Stimulated activated CD8-positive, alpha-beta memory T cell treated with anti-CD3 and anti-CD28 coated beads, Interleukin-7, amount 100 ng/mL, for 1 hour (primary cell): ENCODE measurements at places on chromosomes 4 and X.

DNA sequence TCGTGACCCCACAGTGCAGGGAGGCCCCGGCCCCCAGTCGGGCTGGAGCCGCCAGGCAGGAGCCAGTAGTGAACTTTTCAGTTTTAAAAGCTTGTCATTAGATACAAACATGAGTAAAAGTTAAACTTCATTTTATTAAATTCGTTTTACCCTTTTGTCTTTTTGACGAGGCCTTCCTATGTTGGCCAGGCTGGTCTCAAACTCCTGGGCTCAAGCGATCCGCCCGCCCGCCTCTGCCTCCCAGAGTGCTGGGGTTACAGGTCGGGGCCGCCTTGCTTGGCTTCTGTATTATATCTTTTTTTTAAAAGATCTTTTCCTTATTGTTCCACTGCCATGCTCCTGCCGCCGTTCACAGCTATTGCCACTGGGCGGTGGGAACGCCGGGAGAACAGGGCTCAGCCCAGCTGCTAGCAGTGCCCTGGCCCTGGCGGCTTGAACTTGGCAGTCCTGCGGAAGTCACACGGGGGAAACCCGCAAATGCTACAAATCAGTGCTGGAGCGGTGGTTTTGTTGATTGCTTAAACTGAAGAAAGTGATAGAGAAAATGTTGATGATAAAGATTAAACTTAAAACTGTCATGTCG, 968 bp upstream of the NELFA start:
- no peak for DNase-seq

DNA sequence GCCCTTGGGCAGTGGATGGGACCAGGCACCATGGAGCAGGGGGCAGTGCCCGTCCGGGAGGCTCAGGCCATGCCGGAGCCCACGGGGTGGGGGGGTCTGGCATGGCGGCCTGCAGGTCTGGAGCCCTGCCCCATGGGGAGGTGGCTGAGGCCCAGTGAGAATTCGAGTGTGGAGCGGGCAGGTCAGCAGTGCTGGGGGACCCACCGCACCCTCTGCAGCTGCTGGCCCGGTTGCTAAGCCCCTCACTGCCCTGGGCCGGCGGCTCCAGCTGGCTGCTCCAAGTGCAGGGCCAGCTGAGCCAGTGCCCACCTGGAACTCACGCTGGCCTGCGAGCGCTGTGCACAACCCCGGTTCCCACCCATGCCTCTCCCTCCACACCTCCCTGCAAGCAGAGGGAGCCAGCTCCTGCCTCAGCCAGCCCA, 1157.9 kb upstream of the ADGRL3 start:
- DNase-seq, result no peak

DNA sequence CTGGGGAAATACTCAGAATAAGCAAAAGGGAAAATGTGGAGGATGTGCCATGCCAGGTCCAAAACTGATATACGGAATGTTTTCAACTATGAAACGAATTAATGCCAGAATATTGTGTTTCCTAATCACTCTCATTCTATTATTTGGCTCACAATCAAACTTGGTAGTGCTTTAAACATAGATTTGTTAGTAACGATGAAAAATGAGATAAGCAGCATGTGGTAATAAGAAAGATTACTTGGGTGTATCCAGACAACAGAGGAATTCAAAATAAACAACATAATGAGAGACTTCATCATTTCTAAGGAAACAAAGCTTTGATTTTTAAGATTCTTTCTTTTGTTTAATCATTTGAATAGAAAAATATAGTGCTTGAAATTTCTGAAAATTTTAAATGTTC, 237.3 kb downstream of the TACR3 start:
- DNase-seq, result no peak

DNA sequence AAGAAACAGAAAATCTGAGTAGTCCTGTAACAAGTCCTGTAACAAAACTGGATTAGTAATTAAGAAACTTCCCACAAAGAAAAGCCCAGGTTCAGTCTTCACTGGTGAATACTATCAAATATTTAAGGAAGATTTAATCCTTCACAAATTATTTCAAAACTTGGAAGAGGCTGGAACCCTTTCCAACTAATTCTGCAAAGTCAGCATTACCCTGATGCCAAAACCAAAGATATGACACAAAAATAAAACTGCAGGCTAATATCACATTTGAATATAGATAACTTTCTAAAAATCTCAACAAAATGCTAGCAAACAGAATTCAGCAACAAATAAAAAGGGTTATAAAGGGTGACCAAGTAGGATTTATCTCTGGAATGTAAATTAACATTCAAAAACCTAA, 80.5 kb downstream of the AR start:
- DNase-seq, result no peak

DNA sequence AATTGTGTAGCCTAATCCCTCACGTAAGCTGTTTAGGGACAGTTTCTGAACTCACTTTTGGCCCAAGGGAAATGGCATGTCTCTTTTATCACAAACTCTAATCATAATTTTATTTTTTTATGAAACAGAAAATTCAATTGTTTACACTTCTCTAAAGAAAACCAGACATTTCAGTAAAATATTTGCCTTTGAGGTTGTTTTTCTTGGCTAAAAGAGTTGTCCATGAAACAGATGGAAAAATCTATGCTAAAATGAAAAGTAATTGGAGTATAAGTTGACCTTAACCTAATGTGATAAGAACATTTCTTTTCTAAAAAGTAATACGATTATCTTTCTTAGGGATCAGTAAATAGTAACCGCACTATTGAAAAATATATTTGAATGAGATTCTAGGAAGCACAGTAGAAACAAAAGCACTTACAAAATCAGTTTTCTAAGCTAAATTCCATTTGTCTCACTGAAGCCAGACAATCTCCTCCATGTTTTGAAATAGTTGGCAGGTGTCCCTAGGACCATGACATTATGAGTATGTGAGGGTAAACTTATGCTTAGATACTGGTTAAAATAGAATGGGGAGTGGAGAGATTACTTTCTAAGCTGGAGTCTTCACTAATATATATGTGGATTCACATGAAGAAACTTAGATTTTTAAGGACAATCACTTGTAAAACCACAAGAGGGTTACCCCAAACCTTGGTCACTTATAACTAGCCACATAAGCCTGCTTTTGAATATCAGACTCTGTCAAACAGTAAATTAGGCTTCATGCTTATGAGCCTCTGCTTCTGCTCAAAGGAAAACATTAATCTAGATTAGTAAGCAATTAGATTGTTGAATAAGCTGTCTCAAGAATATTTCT, 20.1 kb upstream of the TET2 start:
- DNase-seq, result no peak

GRCh38 chr4:154604696-154605200, 7.7 kb downstream of the FGG start:
- DNase-seq, result no peak

DNA sequence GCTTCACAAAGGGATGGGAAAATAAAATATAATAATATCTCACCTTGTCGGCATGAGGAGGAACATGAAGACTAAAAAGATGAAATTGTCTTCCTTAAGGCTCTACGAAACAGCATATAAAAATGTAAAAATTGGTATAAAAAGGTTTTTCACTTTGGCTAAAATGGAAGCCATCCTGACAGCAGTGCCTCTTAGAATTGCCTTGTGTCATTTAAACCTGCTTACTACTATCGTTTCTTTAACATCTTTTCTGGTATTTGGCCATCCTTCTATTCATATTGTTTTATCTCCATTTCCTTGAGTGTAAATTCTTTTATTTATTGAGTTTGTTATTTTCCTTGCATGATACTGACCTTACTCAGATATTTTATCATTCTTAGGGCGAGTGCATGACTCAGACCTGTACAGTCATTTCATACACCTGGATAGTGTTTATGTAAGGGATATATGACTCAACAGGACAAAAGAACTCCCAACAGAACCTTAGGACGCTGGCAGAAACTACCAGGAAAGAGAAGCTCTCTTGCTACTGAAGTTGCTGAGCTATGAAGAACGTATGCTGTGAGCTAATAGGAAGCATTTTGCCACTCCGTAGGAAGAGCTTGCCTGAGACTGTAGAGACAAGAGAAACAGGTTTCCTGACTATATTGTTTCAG, 5.8 kb upstream of the CDKN2AIP start:
- no peak for DNase-seq

DNA sequence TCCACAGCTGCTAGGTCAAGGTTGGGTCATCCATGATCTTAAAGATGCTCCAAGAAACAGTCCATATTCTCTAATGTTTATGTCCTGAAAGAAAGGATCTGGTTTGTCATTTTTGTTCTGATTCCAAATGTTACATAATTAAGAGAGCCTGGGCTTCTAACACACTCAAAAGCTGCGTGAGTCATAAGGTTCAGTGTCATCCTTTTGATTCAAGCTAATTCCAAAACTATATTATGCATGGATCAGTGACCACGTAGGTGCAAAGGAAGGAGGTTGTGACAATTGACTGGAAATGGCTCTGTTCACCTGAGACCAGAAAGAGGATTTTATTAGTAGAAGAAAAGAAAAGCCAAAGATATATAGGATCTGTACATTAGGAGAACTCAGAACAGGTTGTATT, 268.7 kb upstream of the GK2 start:
- DNase-seq, result no peak

DNA sequence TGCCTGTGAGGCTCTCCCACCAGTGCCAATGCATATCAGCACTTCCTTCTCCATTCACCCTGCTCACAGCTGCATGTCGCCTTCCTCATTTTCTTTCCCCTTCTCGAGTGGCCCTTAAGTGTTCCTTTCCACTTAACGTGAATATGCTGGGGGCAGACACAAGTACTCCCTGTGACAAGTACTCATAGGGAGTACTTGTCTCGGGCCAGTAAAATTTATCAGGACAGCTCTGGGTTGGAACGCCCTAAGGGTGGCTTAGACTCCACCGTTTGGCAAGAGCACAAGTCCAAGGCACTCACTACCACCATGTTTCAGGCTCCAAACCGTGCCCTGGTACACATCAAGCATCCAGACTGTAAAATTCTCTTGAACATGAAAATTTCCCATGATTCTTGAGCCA, 3.9 kb upstream of the LDOC1 start:
- DNase-seq, result no peak

DNA sequence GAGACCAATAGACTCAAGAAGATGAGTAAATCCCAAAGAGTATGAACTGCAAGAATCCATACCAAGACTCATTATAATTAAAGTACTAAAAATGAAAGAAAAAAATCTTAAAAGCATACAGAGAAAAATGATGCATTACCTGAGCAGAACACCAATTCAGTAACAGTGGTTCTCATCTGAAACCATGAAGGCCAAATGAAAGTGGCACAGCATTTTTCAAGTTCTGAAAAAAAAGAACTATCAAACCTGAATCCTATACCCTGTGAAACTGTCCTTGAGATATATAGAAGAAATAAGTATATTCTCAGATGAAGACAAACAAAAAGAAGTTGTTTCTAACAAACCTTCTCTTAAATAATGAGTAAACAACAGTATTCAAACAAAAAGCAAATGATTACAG, 39.6 kb upstream of the TMPRSS11A start:
- no peak for DNase-seq

DNA sequence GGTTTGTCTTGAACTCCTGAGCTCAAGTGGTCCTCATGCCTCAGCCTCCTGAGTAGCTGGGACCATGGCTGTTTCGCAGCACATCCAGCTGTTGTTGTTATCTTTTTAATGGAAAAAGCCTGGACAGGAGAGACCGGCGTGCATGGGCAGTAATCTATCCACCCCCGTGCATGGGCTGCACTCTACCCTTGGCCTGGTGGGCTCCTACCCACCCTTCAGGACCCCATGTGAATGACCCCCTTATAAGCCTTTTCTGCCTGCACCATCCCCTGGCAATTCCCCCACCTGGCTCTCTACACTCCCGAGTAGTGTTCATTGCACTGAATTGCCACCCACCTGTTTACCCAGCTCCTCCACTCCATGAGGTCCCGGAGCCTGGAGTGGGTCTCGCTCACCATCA, 18.9 kb upstream of the HTRA3 start:
- no peak for DNase-seq

DNA sequence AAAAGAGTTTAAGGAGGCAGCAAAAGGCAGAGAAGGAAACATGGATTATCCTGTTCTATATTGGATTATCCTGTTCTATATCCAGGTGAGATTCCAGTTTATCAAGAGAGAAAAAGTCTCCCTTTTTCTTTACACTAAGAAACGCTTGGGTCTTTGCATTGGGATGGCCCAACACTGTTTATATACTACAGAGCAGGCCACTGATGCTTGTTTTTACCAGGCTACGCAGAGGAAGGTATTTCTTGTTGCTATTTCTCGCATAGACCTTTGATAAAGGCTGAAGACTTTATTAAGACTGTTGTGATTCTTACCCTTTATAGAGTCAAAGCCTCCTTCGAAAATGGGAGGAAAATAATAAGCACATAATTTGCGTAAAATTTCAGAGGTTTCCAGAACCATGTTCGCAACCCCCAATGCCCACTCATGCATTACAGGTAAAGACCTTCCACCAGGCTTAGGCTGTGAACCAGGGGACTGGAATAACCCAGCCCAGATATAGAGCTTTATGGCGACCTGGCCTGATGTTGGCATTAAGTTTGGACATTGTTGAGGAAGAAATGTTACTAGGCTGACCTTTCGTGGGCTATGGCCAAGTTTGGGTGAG, 218.3 kb downstream of the PTTG2 start:
- DNase-seq, result no peak

GRCh38 chr4:74975848-74976824, 43.2 kb downstream of the PARM1 start:
- DNase-seq, result no peak

DNA sequence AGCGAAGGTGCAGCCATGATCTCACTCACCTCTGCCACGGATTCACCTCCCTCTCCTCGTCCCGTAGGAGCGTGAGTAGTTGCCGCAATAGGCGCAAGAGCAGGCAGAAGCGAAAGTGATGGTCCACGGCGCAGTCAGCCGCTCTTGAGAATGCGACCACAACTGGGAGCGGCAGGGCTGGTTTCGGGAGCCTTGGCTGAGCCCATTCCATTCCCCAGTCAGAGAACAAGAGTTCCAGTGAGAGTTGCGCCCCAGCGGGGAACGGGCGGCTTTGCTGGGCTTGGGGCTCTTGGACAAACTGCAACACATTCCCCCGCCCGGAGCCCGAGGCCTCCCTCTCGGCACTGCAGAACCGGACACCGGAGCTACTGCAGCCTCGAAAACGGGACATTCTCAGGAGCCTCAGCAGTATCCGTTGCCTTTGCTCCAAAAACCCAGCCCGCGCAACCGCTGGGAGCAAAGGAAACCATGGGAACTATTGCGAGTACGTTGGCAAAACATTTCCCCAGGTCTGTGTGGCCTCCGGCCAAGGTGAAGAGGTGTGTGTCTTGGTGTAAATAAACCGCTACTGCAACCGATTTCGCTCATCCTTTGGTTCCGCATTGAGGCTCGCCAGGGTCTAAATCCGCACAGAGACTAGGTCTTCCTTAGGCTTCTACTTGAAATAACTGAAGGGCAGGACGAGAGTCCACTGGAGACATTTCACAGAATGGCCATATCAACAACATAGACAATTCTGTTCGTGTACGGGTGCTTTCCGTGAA, 5.7 kb upstream of the ZBTB33 start:
- peak; percentile 25 for DNase-seq

GRCh38 chrX:50967736-50968135, 57.2 kb downstream of the BMP15 start:
- DNase-seq, result no peak

DNA sequence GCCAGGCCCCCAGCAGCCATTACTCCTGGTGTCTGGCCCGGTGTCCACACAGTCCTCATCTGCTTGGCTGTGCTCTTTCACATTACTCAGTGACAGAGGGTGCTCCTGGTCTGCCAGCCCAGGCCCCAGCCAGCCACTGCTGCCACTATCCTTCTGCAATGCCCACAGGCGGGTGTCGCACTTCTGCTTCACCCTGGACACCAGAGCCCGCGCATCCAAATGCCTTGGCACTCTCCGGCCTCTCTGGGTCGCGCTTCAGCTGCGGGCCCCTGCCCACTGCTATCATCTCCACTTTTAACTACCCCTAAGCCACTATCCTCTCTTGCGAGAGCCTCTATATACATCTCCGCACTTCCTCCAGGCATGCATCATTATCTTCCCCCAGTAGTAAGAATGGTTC, 76.4 kb upstream of the UCP1 start:
- no peak for DNase-seq
